Activated CD4-positive, alpha-beta T cell treated with anti-CD3 and anti-CD28 coated beads, Interleukin-2, amount 10 ng/mL, durations not matched to agents 24 days and 14 days (primary cell): ENCODE measurements at places on chromosomes 5 and 9. TPM values are rescaled to one million over a fixed set of nuclear protein-coding genes. Genes with fewer than 3 reads are reported as not detected.

DNA sequence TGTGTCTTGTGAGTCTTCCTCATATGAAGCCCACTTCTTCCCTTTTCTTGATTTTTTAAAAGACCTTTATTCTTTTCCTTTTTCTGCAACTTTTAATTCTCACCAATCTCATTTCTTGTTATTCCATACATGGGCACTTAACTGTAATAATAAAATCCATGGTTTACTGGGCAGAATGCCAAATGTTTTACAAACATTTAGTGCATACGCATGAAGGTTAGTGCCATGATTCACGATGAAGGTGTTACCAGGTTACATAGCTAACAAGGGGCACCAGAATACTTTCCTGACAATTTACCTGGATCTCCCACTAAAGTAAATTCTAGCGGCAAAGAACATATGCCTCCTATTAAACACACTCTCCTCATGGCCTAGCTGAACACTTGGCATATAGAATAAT, 28.5 kb downstream of the MAN2A1 start:
- DNase-seq, result no peak

DNA sequence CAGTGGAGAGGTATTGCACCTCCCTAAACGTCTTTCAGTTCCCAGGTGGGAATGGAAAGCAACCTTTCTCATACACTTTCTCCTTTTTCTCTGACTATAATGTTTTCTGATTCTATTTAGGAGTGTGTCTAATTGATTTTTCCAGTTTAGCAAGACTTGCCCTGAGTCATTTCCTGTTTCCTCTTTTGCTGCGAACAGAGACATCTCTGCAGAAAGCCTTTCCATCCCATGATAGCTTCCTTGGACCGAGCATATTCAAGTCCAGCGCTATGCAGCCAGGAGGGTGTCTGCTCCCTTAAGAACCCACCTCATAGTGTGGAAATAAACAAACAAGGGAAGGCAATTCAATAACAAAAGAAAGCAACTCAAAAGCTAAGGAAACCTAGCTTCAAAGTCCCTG, 60.0 kb upstream of the CDH6 start:
- no peak for DNase-seq

GRCh38 chr5:139705191-139705590, 57.0 kb downstream of the CXXC5 start:
- DNase-seq, result no peak

CTSV gene
- total RNA-seq, result 0.45 and 0.51 TPM in 2 replicates

MSX2 gene
- total RNA-seq, result not detected in 2 replicates
